ENCODE measurements at places on chromosomes 13 and 19.
A peak's percentile ranks its signal among the peaks of the same experiment; 100 is the strongest.

DNA sequence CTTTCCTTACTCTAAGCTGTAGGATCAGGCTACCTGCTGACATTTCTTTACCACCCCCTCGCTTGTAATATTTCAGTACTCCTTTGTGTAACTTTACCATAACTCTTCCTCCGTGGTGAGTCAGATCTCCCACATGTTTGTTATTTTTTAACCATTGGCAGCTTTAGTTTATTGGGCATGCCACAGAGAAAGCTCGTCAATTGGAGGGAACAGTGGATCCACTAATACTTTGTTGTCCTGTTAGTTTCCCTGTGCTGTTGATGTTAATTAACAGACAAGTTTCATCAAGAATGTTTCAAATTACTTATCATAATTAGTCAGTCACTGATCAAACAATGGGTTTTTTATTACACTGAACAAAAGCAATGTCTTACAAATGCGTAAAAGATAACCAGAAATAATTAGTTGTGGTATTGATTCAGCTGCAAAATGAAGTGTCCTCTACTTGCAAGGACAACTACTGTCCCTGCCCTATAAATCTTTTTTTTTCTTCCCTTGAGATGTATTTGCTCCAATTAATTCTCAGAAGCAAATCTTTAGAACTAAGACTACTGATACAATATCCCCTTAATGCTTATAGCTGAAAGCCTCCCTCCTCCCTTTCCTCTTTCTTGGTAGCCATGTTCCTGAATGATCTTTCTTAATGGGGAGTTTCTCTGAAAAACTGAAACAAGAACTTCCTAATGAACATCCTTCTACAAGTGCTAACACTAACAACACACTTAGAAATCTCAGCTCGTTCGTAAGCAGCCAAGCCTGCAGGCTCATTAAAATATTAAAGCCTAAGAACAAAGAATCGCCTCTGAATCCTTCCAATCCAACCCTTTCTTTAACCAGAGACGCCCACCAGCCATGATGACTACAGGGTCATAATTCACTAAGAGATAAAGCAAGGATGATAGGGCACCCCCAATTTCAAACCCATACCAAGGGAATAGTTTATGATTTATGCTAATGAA is 22.2 kb downstream of the EFNB2 start:
- DNase-seq, result no peak

GRCh38 chr13:106619688-106620555 is 52.0 kb upstream of the ARGLU1 start:
- peak; percentile 20 for DNase-seq

DNA sequence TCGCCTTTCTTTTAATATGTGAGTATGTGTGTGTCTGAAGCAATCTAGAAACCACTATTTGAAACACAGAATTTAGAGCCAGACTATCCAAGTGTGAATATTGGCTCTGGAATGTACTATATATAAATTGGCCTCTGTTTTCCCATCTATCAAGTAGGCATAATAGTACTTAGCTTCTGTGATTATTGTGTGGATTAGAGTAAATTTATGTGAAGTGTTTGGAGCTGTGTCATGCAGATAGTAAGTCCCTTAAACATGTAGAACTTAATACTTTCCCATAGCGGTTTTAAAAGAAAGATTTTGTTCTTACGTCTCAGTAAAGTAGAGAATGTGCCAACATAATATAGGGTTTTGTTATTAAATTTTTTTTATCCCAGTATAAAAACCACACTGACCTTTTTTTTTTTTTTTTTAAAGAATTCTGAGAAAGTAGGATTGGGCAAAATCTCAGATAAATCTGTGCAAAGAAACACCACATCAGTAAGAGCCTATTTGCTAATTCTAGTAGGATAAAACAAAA is 432.3 kb downstream of the RFC3 start:
- no peak for DNase-seq

- DNase-seq, result no peak
Observed at GRCh38 chr19:42422092-42422900, 4.9 kb downstream of the LIPE start.

GRCh38 chr13:39422845-39423565 is 180.0 kb downstream of the LHFPL6 start:
- DNase-seq, result no peak

DNA sequence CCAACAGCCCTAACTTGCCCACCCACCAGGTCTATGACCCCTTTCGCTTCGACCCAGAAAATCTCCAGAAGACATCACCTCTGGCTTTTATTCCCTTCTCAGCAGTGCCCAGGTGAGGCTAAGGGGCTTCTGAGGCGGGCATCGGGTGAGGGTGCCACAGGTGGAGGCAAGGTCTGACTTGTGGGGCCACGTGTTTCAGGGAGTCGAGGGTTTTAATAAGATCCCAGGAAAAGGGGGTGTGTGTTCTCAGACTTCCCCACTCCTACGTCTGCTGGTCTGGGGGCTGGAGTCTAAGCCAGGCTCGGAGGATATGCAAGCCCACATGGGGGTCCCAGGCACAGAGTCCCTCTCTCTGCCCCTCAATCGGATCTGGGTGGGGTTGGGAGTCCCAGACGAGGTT is 30.9 kb upstream of the CYP4F8 start:
- DNase-seq, result no peak

DNA sequence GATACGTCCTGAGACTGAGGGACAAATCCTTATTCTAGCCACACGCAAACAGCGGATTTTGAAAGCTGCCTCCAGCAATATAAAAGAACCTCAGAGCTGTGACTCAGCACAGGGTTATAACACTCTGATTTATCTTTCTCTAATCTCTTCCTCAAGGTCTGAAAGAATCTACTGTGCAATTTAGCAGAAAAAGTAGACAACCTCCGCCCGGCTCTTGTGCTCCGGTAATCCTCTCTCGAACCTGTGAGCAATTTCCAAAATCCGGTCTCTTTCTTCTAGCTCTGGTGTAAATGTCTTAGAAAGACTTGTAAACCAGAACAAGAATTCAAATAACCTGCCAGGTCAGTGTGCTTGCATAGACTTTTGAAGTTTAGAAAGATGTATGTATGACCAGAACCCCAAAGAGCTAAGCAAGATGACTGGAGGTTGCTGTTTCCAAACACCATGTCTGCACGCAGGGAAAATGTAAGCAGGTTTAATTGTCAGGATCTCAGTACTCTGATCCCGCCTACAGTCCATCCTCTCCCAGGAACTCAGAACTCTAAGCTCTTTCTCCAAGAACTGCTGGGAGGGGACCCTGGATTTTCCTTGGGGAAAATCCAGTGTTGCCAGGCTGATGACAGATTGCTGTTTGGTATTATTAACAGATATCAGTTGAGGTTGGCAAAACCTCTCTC is 338.1 kb downstream of the RFC3 start:
- DNase-seq, result no peak

- DNase-seq, result no peak
Observed at GRCh38 chr19:2997720-2998119, 20.4 kb downstream of the TLE6 start.

DNA sequence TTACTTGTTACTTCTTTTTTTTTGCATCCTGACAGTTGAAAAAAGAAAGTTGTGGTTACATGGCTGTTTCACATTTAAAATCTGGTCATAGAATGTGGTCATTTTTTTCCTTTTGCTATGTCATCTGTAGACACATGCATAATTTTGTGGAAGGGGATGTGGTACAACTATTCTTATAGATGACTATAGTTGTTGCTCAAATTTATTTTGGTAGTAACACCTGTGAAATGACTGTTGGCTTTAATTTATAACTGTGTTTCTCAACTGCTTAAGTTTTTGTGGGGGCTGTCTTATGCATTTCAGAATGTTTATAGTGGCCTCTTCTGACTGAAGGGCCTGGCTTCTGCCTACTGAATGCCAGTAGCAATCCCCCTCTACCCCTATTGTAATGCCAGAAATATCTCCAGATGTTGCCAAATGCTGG is 130.5 kb downstream of the PAN3 start:
- no peak for DNase-seq

DNA sequence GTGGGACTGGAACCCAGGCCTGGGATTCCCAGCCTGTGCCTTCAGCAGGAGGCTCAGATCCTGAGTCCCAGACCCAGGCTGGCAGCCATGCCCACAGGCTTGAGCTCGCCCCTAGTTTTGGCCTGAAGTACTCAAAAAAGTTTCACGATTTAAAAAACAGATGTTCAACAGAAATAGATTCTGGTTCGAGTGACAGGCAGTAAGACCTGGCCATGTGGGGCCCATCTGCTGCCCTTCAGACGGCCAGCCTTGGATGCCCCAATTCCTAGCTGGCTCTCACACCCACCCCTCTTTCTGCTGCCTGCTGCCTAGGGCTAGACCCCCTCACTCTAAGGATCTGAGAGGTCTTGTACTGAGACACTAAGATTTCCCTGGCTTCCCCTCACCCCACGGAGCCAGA is 2.8 kb upstream of the DMPK start:
- DNase-seq, result no peak

- DNase-seq, result no peak
Observed at GRCh38 chr13:41854758-41855157, 106.2 kb downstream of the VWA8 start.

- DNase-seq, result no peak
Observed at GRCh38 chr19:4059453-4059871, 7.2 kb downstream of the ZBTB7A start.

- DNase-seq, result no peak
Observed at GRCh38 chr13:46530084-46530935, 22.7 kb upstream of the LRCH1 start.

DNA sequence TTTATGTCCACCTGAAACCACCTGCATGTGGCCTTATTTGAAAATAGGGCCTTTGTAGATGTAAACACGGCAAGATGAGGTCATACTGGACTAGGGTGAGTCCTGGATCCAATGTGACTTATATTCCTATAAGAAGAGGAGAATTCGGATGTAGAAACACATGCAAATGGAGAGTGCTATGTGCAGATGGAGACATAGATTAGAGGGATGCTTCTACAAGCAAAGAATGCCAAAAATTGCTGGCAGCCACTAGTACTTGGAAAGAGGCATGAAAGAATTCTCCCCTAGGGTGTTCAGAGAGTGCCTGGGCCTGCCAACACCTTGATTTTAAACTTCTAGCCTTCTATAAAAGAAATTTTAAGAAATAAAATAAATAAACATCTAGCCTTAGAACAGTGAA is 226.1 kb downstream of the RFC3 start:
- DNase-seq, result no peak

GRCh38 chr19:28126135-28126898 is 1086.6 kb downstream of the UQCRFS1 start:
- DNase-seq, result no peak

DNA sequence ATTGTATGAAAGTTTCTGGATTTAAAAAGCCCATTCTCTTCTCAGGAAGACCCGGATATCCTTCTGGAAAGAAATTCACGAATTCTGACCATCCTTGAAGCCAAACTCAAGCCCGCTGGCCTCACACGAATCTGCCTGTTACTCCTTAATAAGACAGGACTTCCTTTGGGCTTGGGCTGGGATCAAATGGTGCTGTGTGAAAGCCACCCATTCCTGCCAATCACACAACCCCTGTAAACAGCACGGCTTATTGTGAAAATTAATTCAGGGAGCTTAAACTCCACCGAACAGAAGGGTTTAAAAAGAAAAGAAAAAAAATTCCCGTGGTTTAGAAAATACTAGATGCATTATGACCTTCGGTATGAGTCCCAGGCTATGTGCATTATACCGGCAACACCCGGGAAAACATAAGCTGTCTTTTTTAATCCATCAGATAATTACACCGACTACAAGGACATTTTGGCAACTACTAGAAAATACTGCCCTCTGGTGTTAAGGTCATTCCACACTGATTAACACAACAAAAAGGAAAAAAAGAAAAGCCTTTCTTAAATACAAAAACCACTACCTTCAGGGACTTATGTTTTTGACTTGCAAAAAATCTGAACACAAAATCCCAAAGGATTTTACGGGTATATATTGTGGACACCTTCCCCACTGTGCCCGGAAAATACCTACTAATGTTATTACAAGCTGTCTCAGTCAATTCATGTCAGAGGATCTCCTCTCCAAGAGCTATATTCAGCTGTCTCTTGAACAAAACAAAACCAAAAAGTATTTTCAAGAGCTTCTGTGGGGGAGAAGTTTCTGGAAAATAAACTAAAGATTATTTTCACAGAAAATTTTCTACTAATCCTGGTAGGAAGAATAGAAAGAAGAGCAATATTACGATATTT is 76.0 kb upstream of the LSM14A start:
- no peak for DNase-seq

DNA sequence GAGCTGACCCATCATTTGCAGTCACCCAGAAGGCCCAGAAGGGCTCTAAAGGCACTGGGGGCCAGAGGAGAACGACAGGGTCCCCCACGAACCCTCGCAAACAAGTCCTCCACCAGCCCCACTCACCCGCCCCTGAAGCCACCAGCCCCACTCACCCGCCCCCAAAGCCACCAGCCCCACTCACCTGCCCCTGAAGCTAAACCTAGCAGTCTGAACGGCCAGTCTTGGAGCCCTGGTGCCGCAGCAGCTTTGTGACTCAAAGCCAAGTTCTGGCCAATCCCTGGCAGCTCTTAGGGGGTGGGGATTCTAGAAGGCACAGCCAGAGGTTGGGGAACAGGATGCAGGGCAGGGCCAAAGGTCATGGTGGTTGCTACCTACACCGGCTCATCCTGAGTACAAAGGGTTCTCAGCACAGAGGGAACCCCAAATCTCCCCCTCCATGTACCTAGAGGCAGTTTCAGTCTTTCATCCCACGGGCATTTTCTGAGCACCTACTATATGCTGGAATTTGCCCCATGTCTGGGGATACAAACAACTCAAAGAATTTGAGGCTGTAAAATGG is at the start of gene IQCN:
IQCN (minus strand) TSS at position 234 of the 562 bp plus-strand sequence. CDS start 4,974 bp downstream, outside the sequence.
- no peak for DNase-seq

- no peak for DNase-seq
Observed at GRCh38 chr13:23323946-23324709, 109.4 kb downstream of the SACS start.

DNA sequence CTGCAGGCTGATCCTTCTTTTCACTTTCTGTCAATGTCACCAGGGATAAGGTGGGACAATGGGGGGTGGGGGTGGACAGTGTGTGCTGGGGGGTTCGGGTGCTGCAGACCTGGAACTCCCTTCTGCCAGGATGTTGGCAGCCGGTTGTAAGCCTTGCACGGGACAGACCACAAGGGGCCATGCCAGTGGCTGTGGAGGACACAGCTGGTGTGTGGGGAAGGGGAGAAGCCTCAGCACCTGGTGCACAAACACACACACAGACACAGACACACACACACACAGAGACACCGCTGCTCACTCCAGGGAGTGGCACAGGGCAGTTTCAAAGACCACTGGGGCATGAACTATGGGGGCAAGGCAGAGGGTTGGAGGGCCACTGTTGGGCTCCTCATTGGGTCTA is 3.6 kb downstream of the F2RL3 start:
- DNase-seq, result no peak

GRCh38 chr19:7545300-7545699 is 9.8 kb downstream of the PNPLA6 start:
- no peak for DNase-seq
